ENCODE measurements at places on chromosomes 6 and 20.

DNA sequence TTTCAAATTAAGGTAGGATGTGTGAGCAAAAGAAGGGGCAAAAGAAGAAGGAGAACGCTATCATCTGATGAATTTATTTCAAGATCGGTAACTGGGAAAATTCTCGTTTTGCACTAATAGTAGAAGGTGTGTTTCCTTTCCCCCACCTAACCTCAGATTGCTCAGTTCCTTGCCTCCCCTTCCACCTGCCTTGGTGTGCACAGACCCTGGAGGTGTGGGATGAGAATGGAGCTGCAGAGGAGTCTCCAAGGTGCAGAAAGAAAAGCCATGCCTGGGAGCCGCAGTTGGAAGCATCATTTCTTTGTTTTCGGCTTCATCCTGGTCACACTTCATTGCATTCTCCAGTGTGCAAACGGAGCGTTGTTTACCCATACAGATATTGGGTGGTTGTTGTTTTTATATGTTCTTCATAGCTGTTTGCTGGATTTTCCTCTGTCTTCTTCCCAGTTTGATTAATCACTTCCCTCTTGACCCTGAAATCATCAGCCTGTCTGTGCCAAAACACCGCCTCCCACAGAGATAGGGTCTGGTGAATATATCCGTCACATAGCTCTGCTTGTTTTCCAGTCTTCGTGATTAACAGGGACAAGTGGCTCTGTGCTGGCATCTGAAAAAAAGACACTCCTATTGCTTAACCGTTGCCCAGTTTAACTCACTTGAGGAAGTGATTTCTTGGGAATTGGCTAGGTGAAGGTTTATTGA lies 40.2 kb upstream of the NEDD9 start:
- DNase-seq: no peak

DNA sequence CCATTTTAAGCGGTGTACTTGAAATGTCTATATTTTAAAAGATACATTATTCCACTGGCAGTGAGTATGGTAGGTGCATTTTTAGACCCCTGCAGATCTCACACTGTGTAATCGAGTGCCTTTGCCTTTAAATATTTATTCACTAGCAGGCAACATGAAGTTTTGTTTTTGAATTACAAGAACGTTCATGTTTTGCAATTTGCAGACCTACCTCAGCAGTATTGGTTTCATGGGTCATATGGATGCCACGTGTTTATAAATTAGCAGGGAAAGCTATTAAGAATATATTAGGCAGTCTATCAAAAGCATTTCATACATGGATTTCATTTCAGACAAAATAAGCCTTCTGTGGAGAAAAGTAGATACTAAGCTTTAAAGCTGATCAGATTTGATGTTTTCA lies 7.2 kb downstream of the MAP3K4 start:
- DNase-seq: no peak

- no peak for DNase-seq
Observed at GRCh38 chr20:41615676-41616075, 2.5 kb downstream of the CHD6 start.

DNA sequence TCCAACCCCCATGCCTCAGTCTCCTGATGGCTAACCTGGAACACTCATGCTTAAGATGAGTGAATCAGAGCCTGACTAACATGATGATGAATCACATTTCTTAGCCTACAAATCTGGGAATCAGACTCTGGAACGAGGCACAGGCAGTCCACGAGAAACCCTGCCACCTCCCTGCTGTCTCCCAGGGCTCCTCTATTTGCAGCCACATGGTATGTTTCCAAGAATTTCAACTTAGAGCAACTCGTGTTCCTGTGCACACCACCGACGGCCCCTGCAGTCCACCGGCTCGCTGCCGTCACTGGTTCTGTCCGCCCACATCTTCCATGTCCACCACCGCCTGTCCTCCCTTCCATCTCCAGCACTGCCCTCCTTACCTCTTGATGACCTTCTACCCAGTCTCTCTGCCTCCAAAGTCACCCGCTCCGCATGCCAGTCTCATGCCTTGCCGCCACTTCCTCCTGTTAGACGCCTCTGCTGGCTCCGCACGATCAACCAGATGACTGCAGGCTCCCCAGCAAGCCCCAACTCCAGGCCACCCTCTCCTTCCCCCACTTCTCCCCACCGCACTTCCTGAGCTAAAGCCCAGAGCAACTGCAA lies 87.6 kb downstream of the AGPAT4 start:
- no peak for DNase-seq

DNA sequence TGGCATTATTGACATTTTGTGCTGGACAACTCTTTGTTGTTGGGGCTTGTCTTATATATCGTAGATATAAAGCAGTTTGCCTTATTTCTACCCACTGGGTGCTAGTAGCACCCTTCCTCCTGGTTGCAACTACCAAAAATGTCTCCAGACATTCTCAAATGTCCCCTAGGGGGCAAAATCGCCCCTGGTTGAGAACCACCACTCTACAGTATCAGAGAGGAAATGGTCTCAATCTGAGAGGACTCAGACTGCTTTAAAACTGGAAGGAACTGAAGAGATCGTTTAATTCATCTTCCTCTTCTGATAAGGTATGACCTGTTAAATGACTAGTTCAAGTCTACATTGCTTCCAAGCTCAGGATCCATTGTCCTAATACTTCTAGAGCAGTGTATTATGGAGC lies 14.9 kb downstream of the SH3BGRL2 start:
- no peak for DNase-seq

GRCh38 chr20:58993332-58994248 lies 12.5 kb downstream of the NELFCD start:
- DNase-seq: no peak

GRCh38 chr6:35230950-35231349 lies 17.2 kb downstream of the SCUBE3 start:
- DNase-seq: no peak

DNA sequence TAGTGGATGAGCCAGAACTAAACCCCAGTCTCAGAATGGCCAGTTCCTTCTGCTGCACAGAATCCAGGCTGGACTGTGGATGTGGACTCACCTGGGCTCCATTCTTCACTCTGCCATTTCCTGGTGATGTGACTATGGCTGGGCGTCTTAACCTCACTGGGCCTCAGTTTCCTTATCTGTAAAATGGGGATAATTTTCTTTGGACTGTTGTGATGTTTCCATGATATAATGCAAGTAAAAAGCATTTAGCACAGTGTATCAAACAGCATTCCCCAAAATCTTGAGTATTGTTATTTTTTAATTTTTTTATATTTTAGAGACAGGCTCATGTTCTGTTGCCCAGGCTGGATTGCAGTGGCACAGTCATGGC lies 5.9 kb upstream of the IP6K3 start:
- no peak for DNase-seq

DNA sequence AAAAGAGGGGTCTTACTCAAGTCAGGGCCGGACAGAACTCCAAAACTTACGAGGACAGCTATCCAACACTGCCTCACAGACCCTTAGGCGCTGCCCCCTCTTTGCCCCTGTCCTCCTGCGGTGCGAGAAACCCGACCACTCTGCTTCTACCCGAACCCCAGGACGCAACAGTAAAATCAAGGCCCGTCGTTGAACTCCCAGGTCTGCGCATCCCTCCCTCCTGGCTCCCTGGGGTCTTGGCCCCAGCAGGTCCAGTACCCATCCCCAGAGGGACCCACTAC lies 6.4 kb downstream of the OLIG3 start:
- DNase-seq: no peak

- DNase-seq: no peak
Observed at GRCh38 chr6:141874930-141875602, 257.7 kb upstream of the GJE1 start.

DNA sequence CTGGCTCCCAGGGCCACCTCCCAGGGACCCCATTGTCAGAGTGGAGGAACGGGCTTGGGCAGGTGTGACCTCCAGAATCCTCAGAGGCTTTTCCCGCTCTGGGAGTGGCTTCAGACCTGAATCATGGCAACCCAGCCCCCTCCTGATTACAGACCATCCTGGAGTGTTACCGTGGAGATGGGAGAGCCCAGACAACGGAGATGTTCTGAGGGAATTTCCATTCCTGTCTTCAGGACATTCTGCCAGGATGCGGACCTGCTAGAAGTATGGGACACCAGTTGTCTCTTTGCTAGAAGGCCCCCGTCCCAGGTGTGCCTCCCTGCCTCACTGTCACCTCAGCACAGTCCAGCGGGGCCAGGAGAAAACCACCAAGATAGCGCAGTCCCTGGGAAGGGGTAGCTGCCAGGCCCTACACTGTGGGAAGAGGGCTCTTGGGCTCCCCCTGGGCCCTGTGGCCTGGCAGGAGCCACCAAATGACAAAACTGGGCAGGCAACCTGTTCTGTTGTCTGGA lies 109.9 kb downstream of the PSMB1 start:
- DNase-seq: no peak

- no peak for DNase-seq
Observed at GRCh38 chr6:24460966-24461365, 28.4 kb downstream of the GPLD1 start.

DNA sequence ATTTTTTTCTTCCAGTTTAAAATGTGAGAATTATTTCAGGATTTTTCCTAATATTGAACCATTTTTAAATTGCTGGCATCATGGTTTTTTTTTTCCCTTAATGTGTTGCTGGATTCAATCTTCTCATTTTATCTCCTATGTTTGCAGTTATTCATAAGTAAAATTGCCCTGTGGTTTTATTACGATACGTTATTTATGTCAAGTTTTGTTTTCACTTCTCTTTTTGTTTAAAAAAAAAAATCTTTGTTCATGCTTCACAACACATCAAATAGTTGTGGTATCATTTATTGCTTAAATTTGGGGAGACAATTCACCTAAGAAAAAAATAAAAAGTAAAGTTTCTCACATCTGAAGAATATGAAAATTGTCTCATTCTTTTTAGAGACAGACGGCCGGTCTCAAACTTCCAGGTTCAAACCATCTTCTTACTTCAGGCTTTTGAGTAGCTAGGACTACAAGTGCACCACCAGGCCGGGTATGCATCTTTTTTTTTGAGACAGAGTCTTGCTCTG lies 239.3 kb upstream of the ID4 start:
- no peak for DNase-seq

- DNase-seq: no peak
Observed at GRCh38 chr6:155472886-155473285, 17.2 kb upstream of the NOX3 start.

- no peak for DNase-seq
Observed at GRCh38 chr6:105800871-105801270, 285.3 kb upstream of the PRDM1 start.

- DNase-seq: no peak
Observed at GRCh38 chr6:76275746-76276145, 203.3 kb upstream of the IMPG1 start.

DNA sequence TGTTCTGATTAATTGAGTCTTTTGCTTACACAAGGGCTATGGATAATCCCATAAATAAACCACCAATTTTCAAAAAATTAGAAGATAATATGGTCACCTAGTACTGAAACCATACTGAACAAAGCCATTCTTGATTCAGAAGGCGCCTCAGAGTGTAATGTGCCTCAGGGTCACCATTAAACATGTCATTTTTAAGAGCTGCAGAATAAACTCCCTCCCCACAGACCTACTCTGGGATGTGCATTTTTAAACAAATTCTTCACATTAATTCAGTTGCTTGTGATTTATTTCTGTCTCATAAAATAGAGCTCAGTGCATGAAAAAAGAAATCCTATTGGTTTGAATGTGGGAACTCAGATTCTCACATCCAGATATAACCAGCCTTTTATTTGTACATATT lies 202.1 kb upstream of the HEY2 start:
- no peak for DNase-seq

DNA sequence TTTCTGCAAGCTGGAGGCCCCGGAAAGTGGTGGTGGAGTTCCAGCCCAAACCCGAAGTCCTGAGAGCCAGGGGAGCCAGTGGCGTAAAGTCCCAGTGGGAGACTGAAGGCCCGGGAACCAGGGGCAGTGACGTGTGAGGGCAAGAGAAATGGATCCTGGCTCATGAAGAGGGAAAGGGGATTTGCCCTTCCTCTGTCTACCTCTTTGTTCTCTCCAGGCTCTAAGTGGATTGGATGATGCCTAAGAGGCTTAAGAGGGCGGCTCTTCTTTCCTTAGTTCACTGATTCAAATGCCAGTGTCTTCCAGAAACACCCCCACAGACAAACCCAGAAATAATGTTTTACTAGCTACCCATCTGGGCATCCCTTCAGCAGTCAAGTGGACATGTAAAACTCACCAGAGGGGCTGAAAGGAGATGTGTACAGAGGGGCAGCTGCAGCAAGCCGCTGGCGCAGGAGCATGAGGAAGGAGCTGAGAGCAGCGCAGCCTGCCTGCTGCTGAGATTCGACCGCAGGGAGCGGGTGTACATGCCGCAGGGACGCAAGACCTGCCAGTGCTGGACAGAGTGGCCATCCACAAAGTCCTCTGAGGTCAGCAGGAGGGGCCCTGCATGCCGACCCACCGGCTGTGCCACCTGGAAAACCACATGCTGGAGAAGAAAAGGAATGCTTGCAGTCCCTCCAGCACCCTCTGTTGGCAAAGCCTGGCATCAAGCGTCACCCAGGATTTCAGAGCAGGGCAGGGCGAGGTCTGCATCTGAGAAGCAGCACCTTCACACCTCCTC lies 29.5 kb downstream of the CDYL start:
- DNase-seq: no peak

GRCh38 chr6:79821859-79822258 lies 125.5 kb downstream of the ELOVL4 start:
- DNase-seq: no peak

DNA sequence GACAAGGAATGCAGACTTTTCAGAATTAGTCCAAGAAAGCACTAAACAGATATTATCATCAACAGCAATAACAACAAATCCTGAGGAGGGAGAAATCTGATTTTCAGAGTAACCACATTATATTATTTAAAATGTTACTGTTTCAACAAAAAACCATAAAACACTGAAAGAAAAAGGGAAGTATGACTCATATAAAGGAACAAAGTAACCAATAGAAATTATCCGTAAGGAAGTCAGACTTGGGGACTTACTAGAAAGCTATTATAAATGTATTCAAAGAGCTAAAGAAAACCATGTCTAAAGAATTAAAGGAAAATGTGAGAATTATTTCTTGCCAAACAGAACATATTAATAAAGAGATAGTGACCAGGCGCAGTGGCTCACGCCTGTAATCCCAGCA lies 98.1 kb downstream of the MYLK4 start:
- no peak for DNase-seq
